T-helper 17 cell (primary cell): ENCODE measurements at places on chromosomes 11 and 22.

DNA sequence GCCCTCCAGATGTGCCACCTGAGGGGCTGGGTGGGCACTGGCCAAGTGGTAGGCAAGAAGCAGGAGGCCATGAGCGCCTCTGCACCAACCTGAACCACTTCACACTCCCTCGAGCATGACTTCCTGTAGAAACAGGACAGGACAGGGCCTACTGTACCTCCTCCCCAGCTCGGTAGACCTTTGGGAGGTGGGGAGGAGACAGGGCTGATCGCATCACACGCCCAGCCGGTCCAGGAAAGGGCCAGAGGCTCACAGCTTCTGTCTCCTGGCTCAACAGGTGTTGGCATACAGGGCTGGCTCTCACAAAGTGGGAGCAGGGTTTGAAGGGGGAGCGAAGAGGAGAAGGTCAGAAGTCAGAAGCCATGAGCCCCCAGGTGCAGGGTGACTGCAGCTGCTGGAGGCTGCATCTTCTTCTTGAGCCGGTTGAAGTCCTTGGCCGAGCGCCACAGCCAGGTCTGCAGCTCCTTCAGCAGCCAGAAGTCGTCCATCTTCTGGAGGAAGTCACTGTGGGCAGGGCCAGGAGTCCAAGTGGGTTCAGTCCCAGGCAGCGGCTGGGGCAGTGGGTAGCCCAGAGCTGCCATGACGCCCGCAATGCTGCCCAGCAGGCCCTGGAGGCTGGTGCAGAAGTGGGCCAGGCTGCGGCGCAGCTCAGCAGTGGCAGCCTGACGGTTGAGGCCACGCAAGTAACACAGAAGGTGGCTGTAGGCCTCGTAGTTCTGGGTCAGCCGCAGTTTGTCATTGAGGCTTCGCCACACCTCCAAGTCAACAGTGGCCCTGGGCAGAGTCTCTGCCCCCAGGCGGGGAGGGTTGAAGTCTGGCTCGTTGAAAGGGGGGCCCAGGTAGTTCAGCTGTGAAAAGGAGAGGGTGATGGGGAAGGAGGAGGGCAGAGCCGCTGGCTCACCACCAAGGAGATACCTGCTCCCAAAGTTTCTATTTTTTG lies 8.3 kb downstream of the CLCF1 start:
- no peak for DNase-seq

GRCh38 chr11:3939651-3940190 lies 84.3 kb downstream of the STIM1 start:
- no peak for DNase-seq

DNA sequence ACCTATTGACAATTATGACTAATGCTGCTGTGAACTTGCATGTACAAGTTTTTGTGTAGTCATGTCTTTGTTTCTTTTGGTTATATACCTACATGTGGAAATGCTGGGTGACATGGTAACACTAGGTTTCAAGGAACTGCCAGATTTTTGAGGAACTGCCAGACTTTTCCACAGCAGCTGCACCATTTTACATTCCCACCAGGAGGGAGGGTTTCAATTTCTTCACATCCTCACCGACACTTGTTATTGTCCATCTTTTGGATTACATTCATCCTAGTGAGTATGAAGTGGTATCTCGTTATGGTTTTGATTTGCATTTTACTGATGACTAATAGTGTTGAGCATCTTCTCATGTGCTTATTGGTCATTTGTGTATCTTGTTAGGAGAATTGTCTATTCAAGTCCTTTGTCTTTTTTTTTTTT lies 13.3 kb downstream of the CLDN5 start:
- no peak for DNase-seq

GRCh38 chr11:112778091-112778876 lies 182.9 kb upstream of the NCAM1 start:
- no peak for DNase-seq

DNA sequence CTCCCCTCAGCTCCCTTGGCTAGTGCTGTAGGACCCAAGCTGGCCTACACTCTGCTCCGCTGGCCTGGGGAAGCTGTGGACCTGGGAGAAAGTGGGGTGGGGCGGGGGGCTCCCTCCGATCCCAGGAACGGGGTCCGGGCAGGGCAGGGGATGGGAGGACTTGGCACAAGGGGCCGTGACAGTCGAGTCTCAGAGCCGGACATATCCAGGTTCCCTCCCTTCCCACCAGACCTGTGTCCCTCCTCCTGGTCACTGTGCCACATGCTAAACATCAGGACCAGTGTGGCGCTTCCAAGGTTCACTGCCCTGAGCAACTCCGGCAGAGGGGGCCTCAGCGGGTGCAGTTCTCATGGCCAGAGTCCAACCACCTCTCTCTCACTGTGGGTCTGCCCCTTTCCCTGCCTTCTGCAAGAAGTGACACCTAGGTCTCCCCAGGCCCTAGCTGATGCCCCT lies 2.0 kb downstream of the DUSP8 start:
- DNase-seq = no peak

GRCh38 chr11:82927264-82927880 lies 25.8 kb downstream of the DDIAS start:
- no peak for DNase-seq

DNA sequence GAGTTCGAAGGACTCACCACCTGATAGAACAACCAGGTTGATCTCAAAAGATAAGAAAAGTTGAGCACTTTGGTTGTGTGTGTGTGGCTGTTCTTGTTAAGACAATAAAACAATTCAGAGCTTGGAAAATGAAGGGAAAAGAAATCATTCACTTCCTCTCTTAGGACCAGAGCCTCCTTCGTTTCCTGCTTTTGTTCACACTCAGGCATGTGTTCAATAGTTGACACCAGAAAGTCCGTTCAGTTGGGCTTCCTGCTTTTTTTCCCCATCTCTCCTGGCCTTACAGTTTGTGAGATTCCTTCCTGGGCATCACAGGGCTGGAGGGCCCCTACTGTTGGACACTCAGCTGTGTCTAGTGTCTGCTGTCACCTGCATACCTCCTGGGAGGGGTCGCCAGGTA lies 48.0 kb downstream of the TSPAN18 start:
- no peak for DNase-seq

DNA sequence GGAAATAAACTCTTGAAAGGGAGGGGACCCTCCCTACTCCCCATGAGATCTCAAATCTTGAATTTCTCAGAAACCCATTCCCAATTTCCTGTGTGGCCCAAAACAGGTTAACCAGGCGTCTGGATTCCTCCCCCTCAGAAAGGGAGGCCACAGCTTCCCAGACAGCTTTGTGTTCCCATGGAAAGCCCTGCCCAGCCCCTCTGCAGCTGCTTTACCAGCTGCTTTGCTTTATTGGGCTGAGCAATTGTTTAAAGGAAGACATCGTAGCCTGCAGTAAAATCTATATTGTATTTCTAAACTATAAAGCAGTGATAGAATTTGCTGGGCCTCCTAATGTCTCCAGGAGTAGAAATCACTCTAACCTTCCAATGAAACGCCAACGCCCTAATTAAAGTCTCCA lies 97.4 kb downstream of the CHST1 start:
- no peak for DNase-seq

- DNase-seq = no peak
Observed at GRCh38 chr22:37259540-37260029, 15.5 kb upstream of the RAC2 start.

DNA sequence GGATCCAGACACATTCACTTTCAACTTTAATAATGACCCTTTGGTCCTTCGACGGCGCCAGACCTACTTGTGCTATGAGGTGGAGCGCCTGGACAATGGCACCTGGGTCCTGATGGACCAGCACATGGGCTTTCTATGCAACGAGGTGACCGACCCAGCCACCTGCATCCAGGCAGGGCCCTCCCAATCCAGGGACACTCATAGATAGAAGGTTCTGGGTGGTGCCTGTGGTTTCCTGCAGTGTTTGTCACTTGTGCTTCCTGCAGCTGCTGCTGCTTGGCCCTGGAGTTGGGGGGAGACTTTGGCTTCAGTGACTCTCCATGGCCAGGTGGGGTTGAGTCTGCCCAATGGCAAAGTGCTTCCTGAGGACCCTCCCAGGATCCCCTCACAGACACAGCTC lies 7.3 kb downstream of the APOBEC3B start:
- no peak for DNase-seq

- DNase-seq = no peak
Observed at GRCh38 chr11:59716051-59716450, 2.4 kb upstream of the OR10V1 start.

GRCh38 chr22:25153961-25154666 lies 45.5 kb upstream of the CRYBB3 start:
- no peak for DNase-seq
